ENCODE measurements at places on chromosomes 12 and 14.

DNA sequence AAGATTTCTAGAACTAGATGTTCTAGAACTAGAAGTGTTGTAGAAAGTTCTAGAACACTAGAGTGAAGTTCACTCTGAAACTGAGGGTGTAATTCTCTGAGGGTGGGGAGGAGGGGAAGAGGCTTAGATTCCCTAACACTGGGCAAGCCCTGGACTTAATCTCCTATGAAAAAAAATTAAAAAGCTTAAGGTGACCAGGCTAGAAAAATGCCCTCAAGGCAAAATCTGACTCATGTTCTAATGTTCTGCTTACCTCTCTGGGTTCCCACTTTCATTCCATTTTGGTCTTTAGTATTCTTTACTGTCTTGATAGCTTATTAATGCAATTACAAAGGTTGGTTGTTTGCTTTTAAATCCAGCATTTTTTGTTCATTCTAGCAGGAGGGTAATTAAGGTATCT, 101.5 kb downstream of the KICS2 start:
- no peak for DNase-seq

DNA sequence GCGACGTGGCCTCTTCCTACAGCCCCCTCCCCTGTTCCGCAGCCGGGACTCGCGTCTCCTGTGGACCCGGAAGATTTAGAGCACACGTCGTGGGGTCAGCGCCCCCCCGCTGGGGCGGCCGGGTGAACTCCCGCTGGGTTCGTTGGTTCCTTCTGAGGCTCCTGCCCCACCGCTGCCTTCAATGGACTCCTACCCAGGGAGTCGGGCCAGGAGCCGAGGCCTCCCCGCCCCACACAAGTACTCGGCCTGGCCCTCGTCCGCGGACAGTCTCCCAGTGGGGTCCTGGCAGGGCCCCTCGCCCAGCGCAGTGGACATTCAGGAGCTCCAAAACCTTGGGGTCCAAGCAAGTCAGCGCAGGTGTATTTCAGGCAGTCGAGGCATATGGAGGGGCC, 1.2 kb downstream of the MMP17 start:
- DNase-seq: no peak

GRCh38 chr14:99257673-99258221, 14.2 kb downstream of the BCL11B start:
- no peak for DNase-seq

GRCh38 chr14:80906946-80907345, 34.6 kb downstream of the CEP128 start:
- DNase-seq: no peak

DNA sequence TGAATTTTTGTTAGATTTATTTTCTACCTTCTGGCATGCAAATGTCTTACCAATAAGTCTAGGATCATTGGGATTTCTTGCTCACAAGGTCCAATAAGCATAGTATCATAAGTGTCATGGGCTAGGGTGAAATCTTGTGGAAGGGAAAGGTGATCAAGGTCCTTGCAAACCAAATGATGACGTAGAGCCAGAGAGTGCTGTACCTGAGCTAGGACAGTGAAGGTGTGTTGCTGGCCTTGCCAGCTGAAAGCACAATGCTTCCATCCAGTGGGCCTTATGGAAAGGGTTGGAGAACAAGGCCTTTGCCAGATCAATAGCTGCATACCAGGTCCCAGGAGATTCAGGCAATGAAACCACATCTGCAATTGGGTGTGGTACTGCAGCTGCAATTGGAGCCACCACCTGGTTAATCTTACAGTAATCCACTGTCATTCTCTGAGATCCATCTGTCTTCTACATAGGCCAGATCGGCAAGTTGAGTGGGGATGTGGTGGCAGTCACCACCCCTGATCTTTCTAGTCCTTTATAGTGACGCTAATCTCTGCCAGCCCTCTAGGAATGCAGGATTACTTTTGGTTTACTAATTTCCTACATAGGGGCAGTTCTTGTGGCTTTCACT, 208.9 kb upstream of the MYL2 start:
- no peak for DNase-seq

Data from fibroblast of pulmonary artery (primary cell).